ENCODE measurements at places on chromosomes 5 and 9. TPM values are rescaled to one million over a fixed set of nuclear protein-coding genes. Genes with fewer than 3 reads are reported as not detected.

- no peak for DNase-seq
These were observed 4.3 kb downstream of the CNOT8 start for GRCh38 chr5:154862766-154863165.

The PHYHD1 gene
- 14.4 TPM for total RNA-seq

The C9orf153 gene
- total RNA-seq = 1.2 TPM

DNA sequence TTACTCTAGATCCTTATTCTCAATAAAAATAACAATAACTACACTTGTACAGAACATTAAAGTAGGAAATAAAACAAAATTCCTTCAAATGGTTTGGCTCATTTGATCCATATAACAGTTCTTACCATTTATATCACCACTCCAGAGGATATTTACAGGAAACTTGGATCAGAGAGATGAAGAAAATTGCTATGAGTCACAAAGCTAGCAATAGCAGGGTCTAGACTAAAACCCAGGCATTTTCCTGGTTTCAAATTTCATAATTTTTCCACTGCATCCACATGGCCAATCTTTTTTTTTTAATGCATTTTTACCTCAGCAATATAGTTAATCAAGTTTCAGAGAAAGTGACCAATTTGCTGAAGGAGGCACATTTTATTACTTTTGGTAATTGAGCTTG, 299.2 kb downstream of the ELAVL2 start:
- no peak for DNase-seq

The SPATA31D4 gene
- not detected for total RNA-seq
